D341Med (cell line): ENCODE measurements at places on chromosomes 13 and 19.

DNA sequence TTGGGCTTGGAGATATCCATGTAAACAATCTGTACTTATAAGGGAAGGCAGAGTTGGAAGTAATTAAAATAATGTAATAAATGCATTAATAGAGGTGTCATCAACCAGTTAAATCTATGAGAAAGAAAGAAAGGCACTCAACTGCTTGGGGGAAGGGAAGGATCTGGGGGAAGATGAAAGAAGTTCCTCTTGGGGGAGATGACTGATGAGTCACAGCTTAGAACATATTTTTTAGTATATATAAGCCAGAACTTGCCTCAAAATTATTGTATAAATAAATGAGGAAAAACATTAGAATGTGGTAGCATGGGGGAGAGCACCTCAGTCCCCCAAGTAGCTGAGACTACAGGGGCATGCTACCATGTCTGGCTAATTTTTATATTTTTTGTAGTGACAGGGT, 205.8 kb downstream of the GGACT start:
- DNase-seq = no peak

GRCh38 chr19:44972802-44973201, 17.6 kb downstream of the CLPTM1 start:
- DNase-seq = no peak

- no peak for DNase-seq
Measured at GRCh38 chr13:97302611-97303010, 80.5 kb downstream of the MBNL2 start.

GRCh38 chr19:8238251-8238650, 29.1 kb downstream of the CERS4 start:
- DNase-seq = peak; percentile 81

- peak; percentile 87 for DNase-seq
Measured at GRCh38 chr19:14031719-14032480, at the start of gene IL27RA. TSS of gene IL27RA (plus strand) at chr19:14031762. CDS start at chr19:14031873, 111 bp downstream.

DNA sequence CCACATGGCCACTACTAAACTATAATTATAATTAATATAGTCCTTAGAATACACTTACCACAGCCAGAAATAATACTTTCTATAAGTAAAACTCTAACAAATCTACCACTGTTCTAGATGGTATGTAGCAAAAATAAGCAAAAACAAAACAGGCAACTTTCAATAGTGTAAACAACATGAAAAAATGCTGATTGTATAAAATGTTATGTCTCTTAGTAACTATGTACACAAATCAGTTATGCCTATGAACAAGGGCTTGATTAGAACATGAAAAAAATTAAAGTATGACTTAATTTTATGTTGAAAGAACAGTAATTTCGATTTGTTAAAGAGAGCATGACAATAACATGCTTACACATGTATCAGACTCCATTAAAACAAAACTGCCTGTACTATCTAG, 60.7 kb downstream of the LATS2 start:
- no peak for DNase-seq

DNA sequence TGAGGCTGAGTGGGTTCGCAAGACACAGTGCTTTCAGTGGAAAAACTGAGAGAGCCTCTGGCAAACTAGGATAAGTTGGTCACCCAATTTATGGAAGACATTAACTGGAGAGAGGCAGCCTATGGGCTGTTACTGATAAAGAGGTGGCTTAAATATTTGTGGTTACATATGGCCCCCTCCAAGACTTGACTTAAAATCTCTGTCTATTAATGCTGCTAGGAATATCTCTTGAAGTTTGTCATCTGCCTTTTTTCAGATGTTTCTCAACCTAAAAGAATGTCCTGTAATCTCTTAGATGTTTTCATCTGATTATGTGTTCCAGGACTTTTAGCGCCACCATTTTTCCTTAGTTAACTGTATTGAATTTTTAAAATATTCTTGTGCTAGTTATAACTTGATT, 54.6 kb downstream of the NAA16 start:
- DNase-seq = no peak

DNA sequence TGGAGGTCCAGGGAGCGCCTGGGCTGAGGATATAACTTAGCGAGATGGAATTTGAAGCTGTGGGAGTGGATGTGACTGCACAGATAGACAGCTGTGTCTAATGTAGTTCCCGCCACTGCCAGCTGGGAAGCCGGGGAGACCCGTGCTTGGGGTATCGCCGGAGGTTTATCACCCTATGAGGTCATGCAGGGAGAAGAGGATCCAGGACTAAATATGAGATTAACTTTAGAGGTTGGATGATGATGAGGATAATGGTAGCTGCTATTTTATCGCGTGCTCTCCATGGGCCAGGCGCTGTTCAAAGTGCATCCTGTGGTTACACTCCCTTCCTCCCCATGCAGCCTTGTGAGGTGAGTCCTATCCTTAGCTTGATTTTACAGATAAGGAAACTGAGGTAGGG, 19.9 kb downstream of the SSC5D start:
- DNase-seq = no peak

GRCh38 chr13:23817830-23818229, 71.4 kb downstream of the MIPEP start:
- no peak for DNase-seq

DNA sequence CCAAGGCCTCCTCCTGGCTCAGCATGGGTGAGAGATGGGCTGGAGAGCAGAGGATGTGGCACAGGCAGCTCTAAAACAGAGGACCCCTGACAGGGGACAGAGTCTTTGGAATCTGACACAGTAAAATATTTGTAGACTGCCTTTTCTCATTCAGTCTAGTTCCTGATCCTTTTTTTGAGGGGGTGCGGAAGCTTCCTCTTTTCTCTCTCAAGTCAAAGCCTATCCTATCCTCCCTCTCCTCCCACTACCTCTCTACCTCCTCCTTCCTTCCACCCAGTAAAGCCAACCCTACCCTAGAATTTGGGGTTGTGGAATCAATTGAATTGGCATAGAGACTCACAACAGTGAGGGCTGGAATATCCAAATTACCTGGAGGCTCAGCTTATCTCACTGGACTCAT, 82.0 kb downstream of the TEX26 start:
- no peak for DNase-seq

DNA sequence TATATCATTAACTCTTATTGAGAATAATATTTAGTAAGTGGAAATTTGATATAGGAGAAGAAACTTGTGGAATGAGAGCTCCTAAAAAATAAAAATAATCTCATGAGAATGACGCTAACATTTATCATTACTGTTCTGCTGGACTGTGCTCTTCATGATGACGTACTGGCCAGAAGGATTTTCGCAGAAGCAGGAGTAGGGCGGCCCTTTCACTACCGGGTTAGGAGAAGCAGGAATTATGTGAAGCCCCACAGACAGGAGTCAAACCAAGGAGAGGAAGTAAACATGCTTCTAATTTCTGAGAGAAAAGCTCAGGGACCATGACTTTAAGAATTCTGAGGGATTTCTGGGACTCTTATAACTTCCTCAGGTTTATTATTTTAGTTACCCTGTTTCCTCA, 195.1 kb downstream of the VWA8 start:
- no peak for DNase-seq

DNA sequence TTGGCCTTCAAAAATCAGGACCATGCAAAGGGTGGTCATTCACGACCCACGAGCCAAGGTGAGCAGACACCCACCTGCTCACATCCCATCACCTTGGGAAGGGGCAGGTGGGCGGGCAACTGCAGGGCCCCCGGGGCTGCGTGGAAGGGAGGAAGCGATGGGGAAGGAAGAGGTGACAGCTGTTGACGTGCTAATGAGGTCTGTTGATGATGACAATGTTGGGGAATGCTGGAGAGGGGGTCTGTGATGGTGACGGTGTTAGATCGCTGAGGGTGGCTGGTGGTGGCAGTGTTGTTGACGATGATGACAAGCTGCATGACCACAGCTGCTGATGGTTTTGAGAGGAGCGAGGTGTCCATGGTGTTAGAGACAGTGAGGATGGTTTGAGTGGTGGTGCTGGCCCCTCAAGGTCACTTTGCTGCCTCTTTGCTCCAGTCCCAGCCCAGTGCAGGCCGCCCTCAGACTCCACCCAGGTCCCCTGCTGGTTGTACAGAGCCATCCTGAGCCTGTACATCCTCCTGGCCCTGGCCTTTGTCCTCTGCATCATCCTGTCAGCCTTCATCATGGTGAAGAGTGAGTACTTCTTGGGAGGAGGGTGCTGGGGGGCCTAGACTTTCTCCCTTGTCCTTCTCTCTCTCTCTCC, 900 bp downstream of the MCEMP1 start:
- DNase-seq = no peak

DNA sequence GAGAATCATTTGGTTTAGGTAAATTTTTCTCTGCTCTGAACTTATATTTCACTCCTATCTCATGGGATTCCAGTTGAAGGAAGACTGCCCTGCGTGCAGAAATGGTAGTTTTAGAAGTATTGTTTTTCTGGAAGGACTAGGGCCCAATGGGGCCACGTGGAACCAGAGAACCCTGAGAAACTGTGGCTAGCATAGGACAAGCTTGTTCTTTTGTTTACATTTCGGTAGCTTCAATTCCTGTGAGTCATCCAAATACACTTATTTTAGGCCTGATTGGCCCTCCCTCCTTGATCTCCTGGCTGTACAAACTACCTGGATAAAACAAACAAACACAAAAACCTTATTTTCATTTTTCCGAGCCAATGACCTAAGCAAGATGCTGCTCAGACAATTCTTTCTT, 124.0 kb downstream of the ITGBL1 start:
- DNase-seq = no peak

GRCh38 chr19:4694211-4694987, 24.3 kb upstream of the MYDGF start:
- peak; percentile 87 for DNase-seq

GRCh38 chr13:41311406-41312175, 524 bp downstream of the NAA16 start:
- peak; percentile 72 for DNase-seq

- peak; percentile 91 for DNase-seq
Measured at GRCh38 chr19:10478903-10479384, 24.2 kb downstream of the KEAP1 start.

DNA sequence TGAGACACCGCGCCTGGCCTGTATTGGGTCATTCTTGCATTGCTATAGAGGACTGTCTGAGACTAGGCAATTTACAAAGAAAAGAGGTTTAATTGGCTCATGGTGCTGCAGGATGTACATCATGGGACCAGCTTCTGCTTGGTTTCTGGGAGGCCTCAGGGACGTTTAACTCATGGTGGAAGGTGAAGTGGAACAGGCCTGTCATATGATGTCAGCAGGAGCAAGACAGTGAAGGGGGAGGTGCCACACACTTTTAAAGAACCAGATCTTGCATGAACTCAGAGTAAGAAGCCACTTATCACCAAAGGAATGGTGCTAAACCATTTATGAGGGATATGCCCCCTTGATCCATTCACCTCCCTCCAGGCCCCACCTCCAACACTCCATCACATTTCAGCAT, 18.7 kb downstream of the CARD8 start:
- DNase-seq = no peak

- DNase-seq = no peak
Measured at GRCh38 chr13:48876289-48876688, 99.4 kb upstream of the FNDC3A start.

DNA sequence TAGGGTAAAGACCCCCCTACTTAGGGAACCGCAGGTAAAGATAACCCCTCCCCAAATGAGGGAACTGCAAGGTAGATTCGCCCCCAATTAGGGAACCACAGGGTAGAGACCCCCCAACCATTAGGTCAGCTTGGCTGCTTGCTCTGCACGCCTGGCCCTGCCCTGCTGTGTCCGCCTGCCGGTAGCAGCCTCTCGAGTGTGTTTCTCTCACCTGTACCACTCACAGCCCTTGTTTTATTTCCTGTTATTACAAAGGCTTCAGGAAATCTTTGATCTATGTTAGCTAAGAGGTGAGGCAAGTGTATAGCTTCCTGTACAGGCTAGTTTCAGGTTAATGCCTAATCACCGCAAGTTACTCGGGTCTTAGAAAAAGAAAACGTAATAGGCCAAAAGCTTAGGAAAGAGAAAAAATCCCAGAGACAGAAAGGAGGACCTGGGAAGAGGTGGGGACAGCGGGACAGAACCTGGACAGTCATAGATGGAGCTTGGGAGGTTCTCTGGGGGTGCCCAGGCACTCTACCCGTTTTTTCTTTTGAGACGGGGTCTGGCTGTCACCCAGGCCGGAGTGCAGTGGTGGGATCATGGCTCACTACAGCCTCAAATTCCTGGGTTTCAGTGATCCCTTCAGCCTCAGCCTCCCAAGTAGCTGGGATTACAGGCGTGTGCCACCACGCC, 23.1 kb upstream of the EIF3G start:
- DNase-seq = no peak

DNA sequence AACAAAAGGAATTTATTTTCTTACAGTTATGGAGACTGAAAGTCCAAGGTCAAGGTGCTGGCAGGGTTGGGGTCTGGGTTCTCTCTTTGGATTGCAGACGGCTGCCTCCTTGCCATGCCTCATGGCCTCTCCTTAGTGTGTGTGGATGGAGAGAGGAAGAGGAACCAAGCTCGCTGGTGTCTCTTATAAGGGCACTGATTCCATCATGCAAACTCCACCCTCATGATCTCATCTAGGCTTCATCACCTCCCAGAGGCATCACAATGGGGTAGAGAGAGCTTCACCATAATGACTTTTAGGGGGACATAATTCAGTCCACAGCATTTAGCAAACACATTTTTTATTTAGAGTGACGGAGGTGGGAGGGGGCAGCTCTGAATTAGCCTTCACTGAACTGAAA, 104.9 kb upstream of the ABCC4 start:
- DNase-seq = no peak

DNA sequence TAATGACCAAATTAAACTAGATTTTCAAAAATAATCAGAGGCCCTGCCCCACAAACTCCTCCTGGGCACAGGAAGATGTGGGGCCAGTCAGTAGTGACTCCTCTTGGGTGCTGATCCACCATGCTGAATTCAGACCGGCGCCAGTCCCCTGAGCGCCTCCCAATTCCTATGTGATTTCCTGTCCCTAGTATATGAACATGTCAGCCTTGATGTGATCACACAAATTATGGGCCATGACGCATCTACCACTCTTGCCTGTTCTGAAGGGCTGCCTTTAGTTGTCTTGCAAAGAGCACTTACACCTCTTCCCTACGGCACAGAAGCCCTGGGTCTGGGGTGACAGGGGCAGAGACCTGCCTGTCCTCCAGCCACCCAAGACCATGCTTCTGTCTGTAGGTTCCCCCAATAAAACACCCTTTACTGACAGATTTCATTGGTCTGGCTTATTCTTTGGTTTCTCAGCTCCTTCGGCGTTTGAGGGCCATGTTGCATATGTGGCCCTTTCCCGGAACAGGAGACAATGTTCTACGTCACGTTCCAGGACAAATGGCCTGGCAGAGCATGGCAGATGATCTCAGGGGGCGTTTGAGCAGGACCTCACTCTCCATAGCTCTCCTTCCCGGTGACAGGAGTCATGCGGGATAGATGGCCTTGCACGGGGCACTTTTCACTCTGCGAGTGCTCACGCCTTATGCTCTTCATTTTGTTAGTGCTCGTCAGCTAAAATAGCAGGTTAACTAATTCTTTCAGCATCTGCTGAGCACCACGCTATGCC, 5.6 kb upstream of the ATP11A start:
- no peak for DNase-seq
